Anterior cingulate cortex (tissue), 58 donors: ENCODE measurements at places on chromosomes 16 and 17.

- DNase-seq, result no peak
Measured at GRCh38 chr16:11088831-11089230, 144.5 kb downstream of the CLEC16A start.

DNA sequence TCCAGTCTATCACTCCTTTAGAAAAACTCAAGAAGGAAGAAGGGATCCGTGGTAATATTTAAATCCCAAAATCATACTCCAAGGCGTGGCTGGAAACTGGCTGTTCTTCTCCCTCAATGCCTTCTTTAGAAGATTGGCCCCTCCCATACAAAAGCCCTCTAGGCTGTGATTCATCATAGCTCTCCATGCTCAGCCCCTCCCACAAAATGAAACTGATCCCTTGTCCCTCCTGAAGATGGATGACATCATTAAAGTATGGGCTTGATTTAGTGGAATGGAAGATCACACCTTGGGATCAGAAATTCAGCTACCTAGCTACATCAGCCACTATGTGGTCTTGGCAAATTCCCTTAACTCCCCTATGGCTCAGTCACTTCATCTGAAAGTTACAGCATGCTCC lies 4.1 kb downstream of the GRIN2A start:
- DNase-seq, result no peak

DNA sequence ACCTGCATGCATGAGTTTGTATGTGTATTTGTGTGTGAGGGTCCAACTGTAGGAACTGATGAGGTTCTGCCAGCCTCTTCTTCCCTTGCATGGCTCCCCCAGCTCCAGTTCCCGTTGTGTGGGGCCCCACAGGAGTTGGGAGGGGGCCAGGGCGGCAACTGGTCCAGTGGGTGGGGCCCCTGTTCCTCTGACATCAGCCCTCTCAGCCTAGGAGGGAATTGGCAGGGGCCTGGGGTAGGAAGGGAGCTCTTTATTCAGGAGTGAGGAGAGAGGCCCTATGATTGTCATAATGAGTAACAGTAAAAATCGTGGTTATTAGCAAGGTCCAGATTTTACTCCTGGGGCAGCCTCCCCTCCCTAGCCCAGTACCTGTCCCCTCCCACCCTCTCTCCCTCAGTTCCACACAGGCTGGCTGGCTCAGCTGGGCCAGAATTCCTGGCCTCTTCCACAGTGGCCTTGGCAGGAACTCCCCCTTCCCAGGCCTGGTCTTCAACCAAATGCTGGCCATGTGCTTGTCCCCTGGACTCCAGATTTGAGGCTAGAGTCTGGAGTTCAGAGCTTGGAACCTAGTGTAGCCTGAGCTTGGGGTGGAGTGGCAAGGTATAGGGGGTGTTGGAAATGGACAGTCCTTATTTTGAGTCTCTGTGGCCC lies 18.9 kb downstream of the RARA start:
- DNase-seq, result no peak

GRCh38 chr17:68509141-68510057 lies 2.8 kb upstream of the PRKAR1A start:
- DNase-seq, result no peak

DNA sequence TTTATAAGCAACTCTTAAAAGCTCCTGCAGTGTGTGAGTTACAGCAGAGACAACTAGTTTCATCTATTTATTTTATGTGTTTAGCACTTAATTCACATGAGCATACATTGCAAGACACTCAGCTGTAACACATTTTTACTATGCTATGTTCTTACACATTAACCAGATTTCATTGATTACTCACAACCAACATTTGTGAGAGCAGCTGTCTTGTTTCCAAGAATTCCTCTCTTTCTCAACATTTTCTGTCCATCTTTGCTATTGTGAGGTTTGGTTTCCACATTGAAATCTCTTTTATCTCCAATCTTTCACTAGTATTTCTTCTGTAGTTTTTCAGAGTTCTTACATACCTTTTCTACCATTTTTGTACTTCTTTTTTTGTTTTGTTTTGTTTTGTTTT lies 51.2 kb downstream of the COPRS start:
- no peak for DNase-seq

- DNase-seq, result peak; percentile 36
Measured at GRCh38 chr17:80035937-80036714, at the start of gene CCDC40. Gene CCDC40 (plus strand): TSS chr17:80036642. CDS start chr17:80036663, 21 bp downstream.

DNA sequence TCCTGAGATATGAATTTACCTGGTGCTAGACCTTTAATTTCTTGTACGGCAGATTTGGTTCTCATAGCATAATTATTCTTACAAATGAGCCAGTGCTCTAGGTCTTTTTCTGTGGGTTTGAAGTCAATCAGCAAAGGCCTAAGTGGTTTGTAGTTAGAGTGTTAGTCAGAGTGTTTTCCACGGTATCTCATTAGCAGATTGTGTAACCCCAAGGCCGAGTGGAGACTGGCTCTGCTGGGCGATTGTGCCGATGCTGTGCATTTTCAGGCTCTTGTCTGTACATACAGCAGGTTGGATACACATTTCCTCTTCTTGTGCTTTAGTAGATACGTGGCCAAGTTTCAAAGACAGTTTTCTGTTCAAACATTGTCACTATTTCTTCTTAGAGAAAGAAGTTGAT lies 78.6 kb upstream of the CA10 start:
- DNase-seq, result no peak

GRCh38 chr17:76631821-76632565 lies 11.6 kb downstream of the ST6GALNAC1 start:
- DNase-seq, result no peak

DNA sequence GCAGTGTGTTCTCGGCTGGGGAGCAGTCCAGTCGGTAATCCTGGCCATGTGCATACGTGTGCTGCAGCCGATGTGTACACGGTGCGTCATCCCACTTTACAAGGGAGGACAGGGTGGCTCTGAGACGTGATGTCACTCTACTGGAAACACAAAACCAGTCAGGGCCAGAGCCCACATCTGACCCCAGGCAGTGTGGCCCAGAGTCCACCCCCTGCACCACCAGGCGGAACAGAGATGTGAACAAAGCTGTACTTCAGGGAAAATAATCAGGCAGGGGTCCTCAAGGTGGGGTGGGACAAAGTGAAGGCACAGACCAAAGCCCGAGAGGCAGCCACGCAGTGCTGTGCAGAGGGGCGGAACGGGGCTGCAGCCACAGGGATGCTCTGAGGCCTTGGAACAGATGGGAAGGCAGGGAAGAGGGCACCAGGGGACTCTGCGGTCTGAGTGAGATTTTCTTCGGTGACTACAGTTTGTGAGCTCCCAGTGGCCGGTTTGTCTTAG lies 181.5 kb downstream of the ZNF423 start:
- DNase-seq, result no peak

DNA sequence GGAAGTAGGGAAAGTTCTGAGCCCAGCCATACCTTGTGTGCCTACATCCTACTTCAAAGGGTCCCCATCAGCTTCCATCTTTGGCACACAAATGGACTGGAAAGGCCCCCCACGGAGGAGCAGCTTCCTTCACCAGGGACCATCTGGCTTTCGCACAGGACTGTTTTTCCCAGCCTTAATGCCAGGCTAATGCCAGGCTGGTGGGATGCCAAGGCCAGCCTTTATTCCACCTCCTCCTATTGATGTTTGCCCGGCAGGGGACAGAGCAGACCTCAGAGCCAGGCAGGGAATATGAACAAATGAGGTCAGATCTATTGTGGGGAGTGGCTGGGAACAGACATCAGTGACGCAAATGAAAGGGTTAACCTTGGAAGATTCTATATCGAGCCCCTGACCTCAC lies 5.7 kb downstream of the GPR179 start:
- no peak for DNase-seq

DNA sequence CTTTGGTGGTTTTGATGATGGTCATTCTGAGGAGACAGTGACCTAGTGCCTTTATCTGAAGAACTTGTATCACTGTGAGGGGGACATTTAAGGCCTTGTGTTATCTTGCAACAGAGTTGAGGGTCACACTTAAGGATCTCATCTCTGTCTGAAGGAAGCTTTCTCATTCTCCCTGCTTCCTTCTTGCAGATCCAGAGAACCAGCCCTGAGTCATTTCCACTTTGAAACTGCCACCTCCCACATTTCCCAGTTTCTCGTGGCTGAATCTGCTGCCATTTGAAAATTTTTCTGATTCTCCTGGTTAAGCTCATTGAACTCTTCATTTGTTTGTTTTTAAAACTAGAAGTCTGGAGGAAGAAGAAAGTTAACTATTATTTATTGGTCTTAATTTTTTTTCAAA lies 190.2 kb upstream of the CDH11 start:
- no peak for DNase-seq

DNA sequence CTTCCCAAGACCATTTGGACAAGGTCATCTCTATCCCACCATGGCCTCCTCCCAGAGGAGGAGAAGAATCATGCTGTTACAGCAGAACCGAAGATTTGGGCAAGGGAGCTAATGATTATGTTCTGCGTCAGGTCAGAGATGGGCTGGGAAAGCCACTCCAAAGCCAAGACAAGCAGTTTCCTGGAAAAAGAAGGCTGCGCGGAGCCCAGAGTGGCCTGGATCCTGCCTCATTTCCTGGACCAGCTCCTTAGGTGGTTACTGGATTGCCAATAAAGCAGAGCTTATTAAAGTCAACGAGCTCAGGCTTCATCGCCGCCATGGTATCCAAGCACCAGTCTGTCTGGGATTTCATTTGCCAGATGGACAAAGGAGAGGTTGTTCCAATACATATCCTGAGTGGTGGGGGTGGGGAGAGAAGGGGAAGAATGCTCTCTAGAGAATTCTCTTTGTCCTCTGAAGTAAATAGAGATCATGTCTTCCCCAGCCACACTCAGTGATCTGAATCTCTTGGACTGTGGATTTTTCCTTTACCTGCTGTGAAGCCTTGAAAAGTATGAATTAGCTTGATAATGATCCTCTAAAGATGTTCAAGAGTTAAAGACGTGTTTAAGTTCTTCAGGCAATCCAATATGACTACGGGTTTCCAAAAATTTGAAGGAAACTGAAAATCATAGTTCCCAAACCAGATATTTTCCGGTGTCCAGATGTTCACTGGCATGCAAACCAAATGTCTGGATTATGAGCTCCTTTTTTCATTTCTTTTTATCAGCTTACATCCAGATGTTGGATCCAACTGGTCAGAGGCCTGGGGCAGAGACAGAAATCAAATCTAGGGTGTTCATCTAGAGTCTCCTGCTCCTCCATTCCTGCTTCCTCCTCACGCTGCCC lies 17.7 kb downstream of the PRAC1 start:
- DNase-seq, result no peak

DNA sequence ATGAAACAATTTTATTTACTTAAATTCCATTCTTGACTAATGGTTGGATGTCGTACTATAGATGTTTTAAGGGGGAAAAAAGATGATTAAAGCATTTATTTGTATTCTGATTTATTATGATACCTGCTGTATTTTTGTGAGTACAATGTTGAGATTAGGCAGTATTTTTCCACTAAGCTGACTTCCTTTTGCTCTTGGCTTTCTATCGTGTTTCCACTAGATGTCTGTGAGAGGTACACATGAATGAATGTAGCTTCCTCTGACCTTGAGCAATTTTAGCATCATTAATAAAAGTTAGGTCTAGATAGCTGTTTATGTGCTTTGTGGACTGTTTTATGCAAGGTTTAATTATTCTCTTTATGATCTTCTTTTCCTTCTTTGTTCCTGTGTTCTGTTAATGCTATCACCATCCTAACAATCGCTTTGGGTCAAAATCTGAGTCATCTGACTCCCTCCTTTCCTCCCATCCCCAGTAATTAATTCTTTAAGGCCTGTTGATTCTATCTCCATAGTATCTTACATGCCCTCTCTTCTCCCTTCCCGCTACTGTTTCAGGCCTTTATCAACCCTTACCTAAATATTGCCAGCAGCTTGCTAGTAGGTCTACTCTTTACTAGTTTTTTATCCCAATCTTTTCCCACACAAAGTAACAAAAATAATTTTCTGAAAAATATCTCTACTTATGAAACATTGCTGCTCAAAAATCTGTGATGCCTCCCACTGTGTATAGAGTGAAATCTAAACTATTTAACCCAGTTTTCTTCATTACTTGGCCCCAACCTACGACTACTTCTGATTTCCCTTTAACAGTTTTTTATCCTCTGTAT lies 76.0 kb downstream of the VMP1 start:
- no peak for DNase-seq

- DNase-seq, result no peak
Measured at GRCh38 chr17:61065263-61065773, 334.3 kb upstream of the TBX2 start.

DNA sequence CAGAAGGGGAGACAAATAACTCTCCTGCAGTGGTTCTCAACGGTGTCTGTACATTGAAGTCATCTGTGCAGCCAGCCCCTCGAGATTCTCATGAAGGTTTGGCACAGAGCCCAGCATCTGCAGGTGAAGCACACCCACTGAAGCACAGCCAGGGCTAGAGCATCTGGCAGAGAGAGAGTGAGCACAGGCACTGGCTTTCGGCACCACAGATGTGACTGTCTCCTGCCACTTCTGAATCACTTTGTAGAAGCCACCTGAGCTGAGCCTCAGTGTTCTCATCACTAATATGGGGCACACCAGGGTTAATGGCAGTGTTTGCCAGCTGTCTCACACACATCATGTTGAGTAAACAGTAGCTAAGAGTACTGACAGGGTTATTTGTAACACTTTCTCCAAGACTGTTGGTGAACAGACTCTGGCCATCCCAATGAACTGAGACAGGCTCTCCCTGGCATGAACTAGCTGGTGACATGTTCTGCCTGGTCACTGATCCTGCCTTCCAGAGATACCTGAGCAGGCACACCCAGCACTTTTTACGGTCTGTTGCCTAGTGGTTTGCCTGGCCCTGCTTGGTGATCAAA lies 10.9 kb downstream of the HSPB9 start:
- DNase-seq, result no peak

GRCh38 chr17:69870751-69871199 lies 204.2 kb upstream of the KCNJ16 start:
- DNase-seq, result no peak

- DNase-seq, result no peak
Measured at GRCh38 chr17:82678265-82678891, 20.1 kb downstream of the RAB40B start.

GRCh38 chr16:12300490-12300889 lies 324.0 kb downstream of the SNX29 start:
- no peak for DNase-seq

- DNase-seq, result no peak
Measured at GRCh38 chr16:20850981-20851380, 44.7 kb downstream of the REXO5 start.

DNA sequence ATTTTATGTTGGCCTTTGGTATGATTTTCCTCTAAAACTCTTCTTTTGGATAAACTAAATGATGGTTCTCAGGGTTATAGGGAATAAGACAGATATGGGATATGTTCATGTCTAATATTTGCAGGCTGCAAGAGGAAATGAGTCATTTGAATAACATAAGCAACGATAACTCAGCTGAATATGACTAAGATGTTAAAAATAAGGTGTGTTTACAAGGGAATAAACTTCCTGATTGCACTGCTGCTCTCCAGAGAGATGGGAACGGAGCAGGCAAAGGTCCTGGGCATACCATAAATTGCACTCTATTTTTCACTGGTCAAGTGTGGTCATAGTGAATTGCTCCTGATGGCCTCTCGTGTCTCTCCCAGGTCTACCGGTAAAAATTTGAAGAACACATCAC lies 666.2 kb downstream of the TOX3 start:
- no peak for DNase-seq

GRCh38 chr17:1724869-1725641 lies 551 bp downstream of the WDR81 start:
- no peak for DNase-seq
